Stomach (tissue), 19 donors: ENCODE measurements at places on chromosomes 2 and 18. TPM values are rescaled to one million over a fixed set of nuclear protein-coding genes. Genes with fewer than 3 reads are reported as not detected.
A peak's percentile ranks its signal among the peaks of the same experiment; 100 is the strongest.

GRCh38 chr2:37550190-37550589, 121.3 kb downstream of the CDC42EP3 start:
- H3K4me3 ChIP-seq, result no peak overlapping the region
- H3K36me3 ChIP-seq, result no peaks in the 10 kb centered on the region
- no peak overlapping the region for H3K27ac ChIP-seq
- H3K4me1 ChIP-seq, result no peaks in the 10 kb centered on the region
- no peak for DNase-seq
- H3K27me3 ChIP-seq, result no peaks in the 10 kb centered on the region

GRCh38 chr2:196823750-196824522, 14.8 kb upstream of the C2orf66 start:
- no peak overlapping the region for H3K27ac ChIP-seq
- no peaks in the 10 kb centered on the region for H3K4me1 ChIP-seq
- H3K27me3 ChIP-seq, result no peaks in the 10 kb centered on the region
- DNase-seq, result no peak
- H3K36me3 ChIP-seq, result no peaks in the 10 kb centered on the region

DNA sequence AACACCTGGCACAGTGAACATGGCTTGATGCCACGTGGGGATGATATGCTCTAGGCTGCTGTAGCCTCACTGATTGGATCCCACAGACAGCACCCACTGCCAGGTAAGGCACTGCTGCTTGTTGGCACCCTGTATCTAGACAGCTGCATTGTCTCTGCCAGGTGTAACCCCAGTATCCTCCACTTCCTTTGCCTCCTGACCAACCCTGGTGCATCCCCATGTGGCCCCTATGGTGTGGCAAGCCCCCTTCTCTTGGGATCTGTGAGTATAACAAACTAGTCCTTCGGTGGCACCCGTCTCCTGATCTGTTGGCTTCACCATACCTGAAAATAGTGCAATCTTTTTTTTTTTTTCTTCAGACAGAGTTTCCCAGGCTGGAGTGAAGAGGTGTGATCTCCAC, 11.1 kb downstream of the TEX51 start:
- H3K4me3 ChIP-seq, result no peak overlapping the region
- no peak for DNase-seq
- no peak overlapping the region for H3K27ac ChIP-seq
- no peaks in the 10 kb centered on the region for H3K4me1 ChIP-seq
- no peaks in the 10 kb centered on the region for H3K27me3 ChIP-seq

DNA sequence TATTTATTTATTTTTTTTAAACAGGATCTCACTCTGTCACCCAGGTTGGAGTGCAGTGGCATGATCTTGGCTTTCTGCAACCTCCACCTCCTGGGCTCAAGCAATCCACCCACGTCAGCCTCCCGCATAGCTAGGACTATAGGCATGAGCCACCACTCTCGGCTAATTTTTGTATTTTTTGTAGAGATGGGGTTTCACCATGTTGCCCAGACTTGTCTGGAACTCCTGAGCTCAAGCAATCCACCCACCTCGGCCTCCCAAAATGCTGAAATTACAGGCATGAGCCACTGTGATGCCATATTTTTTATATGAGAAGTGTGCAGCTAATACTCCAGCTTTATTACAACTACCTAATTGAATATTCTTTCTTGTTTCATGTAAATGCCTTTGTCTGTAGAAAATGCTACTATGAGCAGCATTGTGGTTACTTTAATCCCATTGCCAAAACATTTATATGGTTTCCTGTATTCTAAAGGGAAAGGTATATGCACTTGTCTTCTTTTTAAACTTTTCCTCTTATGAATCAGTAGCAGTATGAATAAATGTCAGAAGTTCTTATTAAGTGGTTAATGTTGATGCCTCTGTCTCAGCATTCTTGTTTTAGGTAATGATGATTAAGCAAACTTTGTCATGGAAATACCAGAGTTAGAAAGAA, 9.5 kb upstream of the BCL2L11 start:
- no peak overlapping the region for H3K27ac ChIP-seq
- no peak for DNase-seq
- H3K36me3 ChIP-seq, result no peaks in the 10 kb centered on the region
- H3K4me3 ChIP-seq, result no peak overlapping the region

- no peak for DNase-seq
- H3K27ac ChIP-seq, result no peak overlapping the region
- no peaks in the 10 kb centered on the region for H3K4me1 ChIP-seq
- H3K4me3 ChIP-seq, result no peak overlapping the region
These were observed 45.1 kb upstream of the RBMS1 start for GRCh38 chr2:160538559-160539355.

GRCh38 chr2:162706770-162707169, 131.8 kb downstream of the KCNH7 start:
- H3K36me3 ChIP-seq, result no peaks in the 10 kb centered on the region
- peaks cover 5% of the 10 kb centered on the region for H3K4me1 ChIP-seq
- DNase-seq, result no peak
- no peak overlapping the region for H3K27ac ChIP-seq

GRCh38 chr18:31563778-31564177, 27.9 kb upstream of the TTR start:
- peaks cover 5% of the 10 kb centered on the region for H3K4me1 ChIP-seq
- H3K4me3 ChIP-seq, result no peak overlapping the region
- no peaks in the 10 kb centered on the region for H3K36me3 ChIP-seq
- H3K27me3 ChIP-seq, result no peaks in the 10 kb centered on the region
- no peak for DNase-seq

- H3K4me1 ChIP-seq, result no peaks in the 10 kb centered on the region
- no peak for DNase-seq
- H3K27ac ChIP-seq, result no peak overlapping the region
These were observed 522.9 kb downstream of the TMEM182 start for GRCh38 chr2:103284750-103285149.

GRCh38 chr2:33891616-33892015, 292.5 kb upstream of the FAM98A start:
- peak; percentile 36 for DNase-seq
- H3K27me3 ChIP-seq, result no peaks in the 10 kb centered on the region
- no peak overlapping the region for H3K27ac ChIP-seq
- H3K4me3 ChIP-seq, result no peak overlapping the region

- H3K4me3 ChIP-seq, result no peak overlapping the region
- no peaks in the 10 kb centered on the region for H3K27me3 ChIP-seq
- H3K27ac ChIP-seq, result no peak overlapping the region
- no peaks in the 10 kb centered on the region for H3K4me1 ChIP-seq
- H3K36me3 ChIP-seq, result peaks cover 15% of the 10 kb centered on the region
- DNase-seq, result no peak
These were observed 291.5 kb upstream of the CCDC68 start for GRCh38 chr18:55250768-55251173.

- H3K4me3 ChIP-seq, result no peak overlapping the region
- H3K27me3 ChIP-seq, result no peaks in the 10 kb centered on the region
- no peak overlapping the region for H3K27ac ChIP-seq
These were observed 27.9 kb downstream of the EPG5 start for GRCh38 chr18:45939236-45939635.

DNA sequence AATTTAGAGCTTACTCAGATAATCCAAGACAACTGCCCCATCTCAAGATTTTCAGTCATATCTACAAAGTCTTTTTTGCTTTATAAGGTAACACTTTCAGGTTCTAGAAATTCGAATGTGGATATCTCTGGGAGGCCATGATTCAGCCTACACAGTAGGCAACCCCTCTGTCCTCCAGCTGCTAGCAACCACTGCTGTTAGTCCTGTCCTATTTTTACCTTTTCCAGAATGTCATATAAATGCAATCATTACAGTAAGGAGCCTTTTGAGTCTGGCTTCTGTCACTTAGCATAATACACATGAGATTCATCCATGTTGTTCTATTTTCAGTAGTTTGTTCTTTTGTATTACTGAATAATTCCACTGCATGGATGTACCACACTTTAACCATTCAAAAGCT, 28.5 kb upstream of the MARCHF7 start:
- H3K27ac ChIP-seq, result no peak overlapping the region
- H3K36me3 ChIP-seq, result no peaks in the 10 kb centered on the region
- H3K4me1 ChIP-seq, result no peaks in the 10 kb centered on the region
- no peak for DNase-seq

DNA sequence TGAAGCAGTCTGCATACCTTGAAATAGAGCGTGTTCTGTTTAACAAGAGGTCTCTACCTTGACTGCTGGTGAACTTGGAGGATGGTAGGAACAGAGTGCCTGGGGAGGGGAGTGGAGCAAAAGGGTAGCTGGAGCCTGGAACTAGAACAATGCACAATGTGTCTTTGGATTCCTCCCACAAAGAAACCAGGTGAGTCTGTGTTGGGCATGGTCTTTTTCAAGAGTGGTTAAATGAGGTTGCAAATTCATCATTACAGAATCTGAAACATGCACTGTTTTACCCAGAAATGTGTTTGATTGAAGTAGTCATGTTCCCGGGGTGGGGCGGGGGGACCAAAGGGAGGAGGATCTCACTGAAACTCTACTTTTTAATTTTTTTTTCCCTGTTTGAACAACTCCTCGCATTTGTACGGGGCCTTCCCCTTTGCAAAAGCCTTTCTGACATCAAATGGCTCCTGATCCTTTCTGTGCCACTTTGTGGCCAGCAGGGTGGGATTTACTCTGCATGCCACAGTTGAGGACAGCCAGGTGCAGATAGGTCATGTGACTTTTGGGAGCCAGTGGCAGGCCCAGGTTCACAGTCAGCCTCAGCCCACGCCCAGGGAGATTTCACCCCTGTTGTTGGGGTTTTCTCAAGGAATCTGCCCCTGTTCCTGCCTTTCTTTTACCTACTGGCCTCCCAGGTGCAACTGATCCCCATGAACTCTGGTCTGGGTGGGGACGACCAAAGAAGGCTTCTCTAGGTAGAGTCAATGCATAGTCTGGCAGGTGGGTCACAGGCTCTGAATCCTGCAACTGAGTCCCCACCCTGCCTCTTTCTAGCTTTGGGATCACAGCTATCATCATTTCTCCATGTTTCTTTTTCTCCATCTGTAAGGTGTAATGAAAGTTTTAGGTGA, 28.2 kb downstream of the MYCN start:
- H3K4me1 ChIP-seq, result no peaks in the 10 kb centered on the region
- H3K4me3 ChIP-seq, result no peak overlapping the region
- H3K36me3 ChIP-seq, result no peaks in the 10 kb centered on the region

GRCh38 chr2:37219046-37219445, 12.3 kb downstream of the CEBPZ start:
- H3K4me3 ChIP-seq, result no peak overlapping the region
- peaks cover 97% of the 10 kb centered on the region for H3K36me3 ChIP-seq
- H3K27ac ChIP-seq, result no peak overlapping the region

GRCh38 chr2:43293744-43294695, 67.6 kb upstream of the ZFP36L2 start:
- H3K27ac ChIP-seq, result peak overlapping the region; percentile 76
- no peaks in the 10 kb centered on the region for H3K27me3 ChIP-seq
- H3K4me3 ChIP-seq, result no peak overlapping the region
- peaks cover 7% of the 10 kb centered on the region for H3K4me1 ChIP-seq
- no peak for DNase-seq
- H3K36me3 ChIP-seq, result peaks cover 25% of the 10 kb centered on the region

- no peak overlapping the region for H3K27ac ChIP-seq
- no peak overlapping the region for H3K4me3 ChIP-seq
- no peak for DNase-seq
- no peaks in the 10 kb centered on the region for H3K36me3 ChIP-seq
- no peaks in the 10 kb centered on the region for H3K27me3 ChIP-seq
- peaks cover 5% of the 10 kb centered on the region for H3K4me1 ChIP-seq
These were observed 28.7 kb upstream of the C1D start for GRCh38 chr2:68091439-68092034.

GRCh38 chr2:62884514-62884913, 166.1 kb upstream of the OTX1 start:
- no peaks in the 10 kb centered on the region for H3K36me3 ChIP-seq
- H3K4me3 ChIP-seq, result no peak overlapping the region
- H3K4me1 ChIP-seq, result no peaks in the 10 kb centered on the region
- no peak for DNase-seq
- no peaks in the 10 kb centered on the region for H3K27me3 ChIP-seq

GRCh38 chr2:196166876-196167275, 4.5 kb downstream of the STK17B start:
- H3K27ac ChIP-seq, result peak overlapping the region; percentile 97
- H3K27me3 ChIP-seq, result no peaks in the 10 kb centered on the region
- H3K4me1 ChIP-seq, result peaks cover 22% of the 10 kb centered on the region
- no peak overlapping the region for H3K4me3 ChIP-seq
- peaks cover 8% of the 10 kb centered on the region for H3K36me3 ChIP-seq

GRCh38 chr18:59275406-59275949, 2.2 kb upstream of the RAX start:
- H3K27ac ChIP-seq, result no peak overlapping the region
- peaks cover 18% of the 10 kb centered on the region for H3K4me1 ChIP-seq
- H3K27me3 ChIP-seq, result peaks cover 100% of the 10 kb centered on the region
- no peak overlapping the region for H3K4me3 ChIP-seq
- H3K36me3 ChIP-seq, result no peaks in the 10 kb centered on the region

DNA sequence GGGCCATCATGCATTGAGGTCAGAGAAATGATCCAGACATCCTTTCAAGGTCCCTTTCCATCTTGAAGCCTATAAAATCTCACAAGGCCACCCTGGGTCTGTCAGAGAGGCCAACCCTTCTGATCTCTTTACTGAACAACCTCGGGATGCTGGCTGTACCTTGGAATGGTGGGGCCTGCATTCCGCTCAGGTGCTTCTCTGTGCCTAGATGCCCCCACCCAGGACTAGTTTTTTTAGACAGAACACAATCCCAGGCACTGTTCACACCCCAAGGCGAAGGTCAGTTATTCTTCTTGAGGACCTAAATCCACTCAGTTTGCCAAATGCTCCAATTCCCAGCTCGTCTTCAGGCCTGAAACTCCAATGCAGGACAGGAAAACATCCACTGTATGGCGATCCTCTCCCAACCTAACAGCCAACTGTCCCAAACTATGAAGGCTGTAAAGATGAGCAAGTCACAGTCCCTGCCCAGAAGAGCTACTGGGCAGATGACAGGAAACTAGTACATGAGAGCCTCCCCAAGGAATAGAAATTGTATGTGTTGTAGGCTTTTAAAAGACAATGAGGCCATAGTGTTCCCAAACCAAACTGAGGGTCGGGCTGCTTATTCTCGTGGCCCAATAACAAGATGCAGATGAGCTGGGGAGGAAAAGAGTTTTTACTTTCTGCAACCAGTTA, 154.4 kb upstream of the ACAA2 start:
- H3K27me3 ChIP-seq, result no peaks in the 10 kb centered on the region
- no peaks in the 10 kb centered on the region for H3K36me3 ChIP-seq
- no peak overlapping the region for H3K27ac ChIP-seq
- no peak overlapping the region for H3K4me3 ChIP-seq

- no peaks in the 10 kb centered on the region for H3K27me3 ChIP-seq
- no peak overlapping the region for H3K4me3 ChIP-seq
These were observed 551.1 kb downstream of the BCL11A start for GRCh38 chr2:60002183-60002867.

Gene TPO
- total RNA-seq, result 7.0 TPM

Gene GPR45
- total RNA-seq, result not detected

Gene UGT1A3
- total RNA-seq, result 1.3 TPM

Gene ACMSD
- not detected for total RNA-seq

Gene TTC32
- 5.5 TPM for total RNA-seq

Gene HNMT
- total RNA-seq, result 55.1 TPM

Gene SP5
- total RNA-seq, result 1.2 TPM

Gene LYG1
- 1.1 TPM for total RNA-seq

Gene RAD51AP2
- total RNA-seq, result not detected
